ENCODE measurements at places on chromosomes 4 and X.

DNA sequence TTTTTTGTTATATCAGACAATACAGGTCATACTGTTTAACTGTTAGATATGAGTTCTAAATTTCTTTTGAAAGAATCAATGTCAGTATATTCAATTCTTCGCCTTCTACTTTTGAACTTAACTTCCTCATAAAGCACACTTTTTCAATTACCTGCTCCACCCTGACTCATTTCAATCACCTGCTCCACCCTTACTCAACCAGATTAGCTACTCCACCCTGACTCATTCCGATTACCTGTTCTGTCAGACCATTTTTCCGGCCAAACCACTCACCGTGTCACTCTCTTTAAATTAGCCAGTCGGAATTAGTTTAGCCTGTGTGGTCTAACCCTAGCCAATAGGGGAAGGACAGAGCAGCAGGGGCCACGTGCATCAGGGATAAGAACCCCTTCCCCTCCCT, 751.8 kb upstream of the POU3F4 start:
- no peak for DNase-seq

DNA sequence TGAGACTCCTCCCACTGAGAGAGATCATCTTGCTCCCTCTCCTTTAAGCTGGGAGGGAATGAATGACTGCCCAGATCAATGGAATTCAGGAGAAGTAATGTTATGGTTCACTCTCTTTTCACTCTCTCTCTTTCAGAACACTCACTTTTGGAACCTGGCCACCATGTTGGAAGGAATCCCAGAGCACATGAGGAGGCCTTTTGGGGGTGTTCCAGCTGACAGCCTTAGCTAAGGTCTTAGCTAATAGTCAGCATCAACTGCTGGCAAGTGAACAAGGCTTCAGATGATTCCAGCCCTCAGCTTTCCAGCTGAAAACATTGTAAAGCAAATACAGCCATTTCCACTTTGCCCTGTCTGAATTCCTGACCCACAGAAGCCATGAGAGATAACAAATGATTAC, 124.0 kb upstream of the CLNK start:
- DNase-seq: no peak

DNA sequence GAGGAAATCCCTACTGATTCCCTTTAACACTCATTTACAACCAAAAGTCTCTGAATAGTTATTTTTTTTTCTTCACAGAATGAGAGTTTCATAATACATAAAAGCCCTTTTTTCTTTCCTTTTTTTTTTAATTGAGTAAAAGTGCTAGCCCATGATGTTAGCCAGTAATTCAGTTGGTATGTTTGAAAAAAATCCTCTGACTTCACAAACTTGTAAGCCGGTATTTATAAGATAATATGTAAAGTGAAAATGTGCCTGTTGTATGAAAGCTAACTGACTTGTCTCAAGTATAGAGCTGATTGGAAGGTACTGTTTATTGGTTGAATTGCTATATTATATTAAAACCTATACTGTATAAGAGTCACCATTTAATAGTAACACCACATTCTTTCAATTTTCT, 70.2 kb upstream of the NEIL3 start:
- DNase-seq: no peak

DNA sequence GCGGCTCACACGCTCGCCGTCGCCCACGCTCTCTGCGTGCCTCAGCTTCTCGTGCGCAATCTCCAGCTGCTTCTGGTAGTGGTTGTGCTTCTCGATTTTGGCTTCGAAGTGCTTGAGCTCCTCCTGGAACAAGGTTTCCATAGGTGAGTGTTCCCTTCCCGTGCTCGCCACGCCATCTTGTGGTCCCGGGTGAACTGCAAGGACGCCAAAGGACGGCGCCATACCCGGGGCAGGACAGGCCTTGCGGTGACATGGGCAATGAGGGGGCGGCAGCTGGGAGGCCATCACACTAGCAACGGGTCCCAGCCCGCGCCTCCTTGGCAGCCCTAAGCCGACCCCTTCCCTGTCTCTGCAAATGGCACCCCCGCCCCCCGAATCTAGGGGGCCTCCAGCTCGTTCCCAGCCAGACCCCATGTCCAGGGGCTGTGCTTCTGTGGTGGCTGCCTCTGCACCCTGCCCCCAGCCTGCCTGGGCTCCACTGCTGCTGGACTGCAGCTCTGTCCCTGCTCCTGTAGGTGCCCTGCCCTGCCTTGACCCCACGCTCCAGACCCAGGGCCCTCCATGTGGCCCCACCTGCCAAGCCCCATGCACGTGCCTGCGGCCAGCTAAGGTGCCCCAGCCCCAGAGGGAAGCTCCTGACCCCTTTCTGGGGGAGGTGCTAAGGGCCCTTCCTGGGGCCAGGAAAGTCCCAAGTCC, 17.3 kb downstream of the LRPAP1 start:
- no peak for DNase-seq

GRCh38 chr4:16133406-16133805, 49.6 kb upstream of the PROM1 start:
- no peak for DNase-seq

GRCh38 chrX:3811331-3812311, 98.2 kb upstream of the PRKX start:
- DNase-seq: peak; percentile 25

DNA sequence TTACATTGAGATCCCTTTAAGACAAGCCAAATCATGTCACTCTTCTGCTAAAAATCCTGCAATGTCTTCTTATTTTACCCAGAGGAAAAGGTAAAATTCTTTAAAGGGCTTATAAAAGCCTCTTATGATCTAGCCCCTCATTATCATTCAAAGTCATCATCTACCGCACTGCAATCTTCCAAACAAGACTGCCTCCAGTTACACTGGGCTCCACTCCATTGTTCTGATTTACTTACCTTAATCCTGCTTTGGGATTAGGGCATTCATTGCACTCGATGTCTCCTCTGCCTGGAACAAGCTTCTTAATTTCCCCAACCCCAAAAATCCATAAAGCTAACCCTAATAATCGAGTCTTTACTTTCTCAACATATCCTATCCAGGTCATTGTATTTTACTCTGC, 269.1 kb downstream of the PCDH18 start:
- no peak for DNase-seq

GRCh38 chrX:38651625-38652601, 90.6 kb downstream of the TSPAN7 start:
- DNase-seq: no peak

DNA sequence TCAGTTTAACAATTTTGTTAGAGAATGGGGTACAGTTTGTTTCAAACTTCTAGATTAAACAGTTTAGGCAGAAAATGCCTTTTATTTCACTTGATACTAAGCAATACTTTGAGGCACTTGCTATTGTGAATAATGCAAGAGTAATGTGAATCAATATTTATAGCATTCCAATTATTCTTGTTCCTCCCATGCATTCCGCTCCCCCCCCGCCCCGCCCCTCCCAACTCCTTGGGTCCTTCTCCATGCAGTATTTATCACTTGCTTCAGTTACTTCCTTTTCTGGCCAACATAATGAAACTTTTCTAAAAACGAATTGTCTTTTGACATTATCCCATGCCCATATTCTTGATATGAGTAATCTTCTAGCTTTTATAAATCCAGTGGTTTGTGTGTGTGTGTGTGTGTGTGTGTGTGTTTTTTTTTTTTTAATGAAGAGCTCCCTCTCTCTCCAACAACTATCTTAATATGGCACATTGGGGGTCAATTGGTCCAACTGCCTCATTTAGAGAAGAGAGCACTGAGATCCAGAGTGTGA, 1.6 kb downstream of the BANK1 start:
- DNase-seq: no peak

DNA sequence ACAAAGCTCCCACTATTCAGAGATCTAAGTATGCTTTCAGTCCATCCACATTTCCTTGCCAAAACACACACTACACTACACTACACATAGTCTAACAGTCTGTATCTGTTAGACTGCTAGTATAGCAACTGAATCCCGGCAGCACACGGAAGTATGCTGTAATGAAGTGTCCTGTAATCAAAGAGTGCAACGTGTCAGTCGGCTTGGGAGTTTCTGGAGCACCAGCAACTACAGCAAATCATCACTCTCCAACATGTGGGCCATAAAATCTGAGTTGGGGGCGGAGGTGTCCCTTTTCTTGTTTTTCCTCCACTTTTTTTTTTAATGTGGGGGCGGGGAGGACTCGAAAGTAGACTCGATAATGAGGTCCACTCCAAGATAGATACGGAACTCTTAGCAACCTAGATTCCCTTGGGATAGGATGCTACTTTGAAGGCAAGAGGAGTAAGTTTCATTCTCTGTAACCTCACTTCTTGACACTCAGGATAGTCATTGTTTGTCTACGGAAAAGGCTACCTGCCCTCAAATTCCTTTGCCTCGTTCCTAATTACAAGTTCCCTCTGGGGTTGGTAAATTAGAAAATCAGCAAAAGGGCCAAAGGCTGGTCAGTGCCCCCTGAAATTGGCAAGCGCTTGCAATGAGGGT, 722 bp downstream of the SLC10A7 start:
- DNase-seq: no peak

GRCh38 chr4:84100071-84100470, 399.0 kb downstream of the NKX6-1 start:
- no peak for DNase-seq

DNA sequence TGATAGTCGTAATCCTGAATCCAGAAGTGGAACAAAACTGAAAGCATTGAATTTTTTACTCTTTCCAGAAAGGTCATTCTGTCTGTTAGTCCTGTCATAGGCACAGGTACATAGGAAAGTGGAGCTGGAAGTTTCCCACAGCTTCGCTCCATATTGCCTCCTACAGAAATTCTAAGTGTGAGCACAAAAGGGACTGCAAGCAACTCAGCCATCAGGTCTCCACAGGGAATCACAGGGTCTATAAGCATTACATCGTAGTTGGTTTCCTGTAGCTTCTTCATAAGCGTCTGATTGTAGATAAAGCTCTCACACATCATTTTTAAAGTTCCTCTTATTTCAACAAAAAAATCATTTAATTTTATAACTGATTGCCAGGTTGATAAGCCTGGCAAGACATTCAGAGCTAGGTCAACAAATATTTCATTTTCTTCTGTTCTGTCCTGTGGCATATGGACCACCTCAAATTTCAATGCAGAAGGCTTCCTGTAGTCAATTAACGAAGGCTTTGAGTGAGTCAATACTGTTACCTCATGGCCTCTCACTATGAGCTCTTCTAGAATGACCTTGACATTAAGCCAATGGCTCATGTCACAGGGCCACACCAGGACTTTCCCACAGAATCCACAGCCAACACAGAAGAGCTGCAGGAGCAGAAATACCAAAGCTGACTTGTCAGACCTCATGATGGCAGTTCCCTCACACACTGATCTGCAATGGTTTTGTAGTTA, at the start of gene UGT2A3:
Gene UGT2A3 (minus strand): TSS at position 727 of the 728 bp plus-strand sequence. CDS start 44 bp downstream, at position 683.
- no peak for DNase-seq

DNA sequence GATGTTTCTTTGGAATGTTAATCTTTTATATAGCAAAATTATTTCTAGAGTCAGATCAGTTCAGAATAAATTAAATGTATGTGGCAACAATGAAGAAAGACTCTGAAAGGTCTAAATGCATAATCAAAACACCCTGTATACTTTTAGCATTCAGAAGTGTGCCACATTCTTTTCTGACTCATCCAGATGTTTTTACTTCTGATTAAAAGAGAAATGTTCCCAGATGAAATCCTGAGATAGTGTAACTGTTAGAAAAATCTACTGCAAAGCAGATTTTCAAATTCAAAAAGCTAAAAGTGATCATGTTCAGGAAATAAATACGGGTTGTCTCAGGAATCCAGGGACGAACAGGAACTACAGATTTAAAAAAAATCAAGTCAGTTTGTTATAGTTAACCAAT, 241.4 kb downstream of the GRIA3 start:
- no peak for DNase-seq

DNA sequence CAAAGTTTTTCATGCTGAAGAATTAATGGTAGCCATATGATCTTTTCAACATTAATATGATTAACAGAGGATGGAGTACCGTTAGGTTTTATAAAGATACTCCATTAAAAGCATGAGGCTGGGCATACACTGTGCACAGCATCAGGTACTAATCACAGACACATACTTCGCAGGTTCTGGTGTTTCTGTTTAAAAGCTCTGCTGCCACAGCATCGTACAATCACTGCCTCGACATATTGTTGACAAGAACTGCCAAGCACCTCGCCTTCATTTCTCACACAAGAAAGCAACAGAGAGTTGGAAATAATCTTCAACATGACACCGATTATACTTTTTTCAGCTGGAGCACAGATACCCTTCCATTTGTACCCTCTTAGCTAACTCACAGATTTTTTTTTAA, 753.4 kb upstream of the FAM241A start:
- no peak for DNase-seq
